ENCODE measurements at places on chromosomes 13 and 19.

DNA sequence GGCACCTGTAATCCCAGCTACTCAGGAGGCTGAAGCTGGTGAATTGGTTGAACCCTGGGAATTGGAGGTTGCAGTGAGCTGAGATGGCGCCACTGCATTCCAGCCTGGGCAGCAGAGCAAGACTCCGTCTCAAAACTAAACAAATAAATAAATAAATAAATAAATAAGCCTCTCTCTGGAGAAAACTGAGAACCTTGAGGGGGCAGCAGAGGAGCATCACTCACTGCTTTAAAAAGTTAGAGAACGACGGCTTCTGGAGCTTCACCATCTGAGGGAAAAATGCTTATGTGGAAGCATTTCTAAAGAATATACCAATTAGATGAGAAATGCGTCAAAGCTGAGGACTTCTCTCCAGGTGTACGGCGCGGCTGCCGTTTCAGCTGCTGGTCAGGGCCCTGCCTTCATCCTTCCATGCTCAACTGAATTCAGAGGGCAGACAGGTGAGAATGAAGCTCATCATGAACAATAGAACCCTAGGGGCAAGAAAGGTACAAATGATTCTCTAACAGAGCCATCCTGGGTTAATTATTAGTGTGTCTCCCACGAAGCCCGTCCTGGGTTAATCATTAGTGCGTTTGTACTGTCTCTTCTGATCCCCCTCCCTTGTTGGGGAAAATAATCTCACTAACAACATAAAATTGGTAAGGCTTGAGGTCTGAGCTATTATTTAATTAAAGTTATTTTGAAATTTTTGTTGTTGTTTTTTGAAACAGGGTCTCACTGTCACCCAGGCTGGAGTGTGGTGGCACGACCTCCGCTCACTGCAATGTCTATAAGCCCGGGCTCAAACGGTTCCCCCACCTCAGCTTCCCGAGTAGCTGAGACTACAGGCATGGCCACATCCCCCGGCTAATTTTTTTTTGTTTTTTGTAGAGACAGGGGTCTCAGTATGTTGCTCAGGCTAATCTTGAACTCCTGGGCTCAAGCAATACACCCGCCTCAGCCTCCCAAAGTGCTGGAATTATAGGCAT, 80.1 kb downstream of the IPO5 start:
- DNase-seq: peak; percentile 32

GRCh38 chr13:39462428-39462827, 140.6 kb downstream of the LHFPL6 start:
- no peak for DNase-seq

- no peak for DNase-seq
Observed at GRCh38 chr13:97356592-97356991, 77.4 kb upstream of the RAP2A start.

DNA sequence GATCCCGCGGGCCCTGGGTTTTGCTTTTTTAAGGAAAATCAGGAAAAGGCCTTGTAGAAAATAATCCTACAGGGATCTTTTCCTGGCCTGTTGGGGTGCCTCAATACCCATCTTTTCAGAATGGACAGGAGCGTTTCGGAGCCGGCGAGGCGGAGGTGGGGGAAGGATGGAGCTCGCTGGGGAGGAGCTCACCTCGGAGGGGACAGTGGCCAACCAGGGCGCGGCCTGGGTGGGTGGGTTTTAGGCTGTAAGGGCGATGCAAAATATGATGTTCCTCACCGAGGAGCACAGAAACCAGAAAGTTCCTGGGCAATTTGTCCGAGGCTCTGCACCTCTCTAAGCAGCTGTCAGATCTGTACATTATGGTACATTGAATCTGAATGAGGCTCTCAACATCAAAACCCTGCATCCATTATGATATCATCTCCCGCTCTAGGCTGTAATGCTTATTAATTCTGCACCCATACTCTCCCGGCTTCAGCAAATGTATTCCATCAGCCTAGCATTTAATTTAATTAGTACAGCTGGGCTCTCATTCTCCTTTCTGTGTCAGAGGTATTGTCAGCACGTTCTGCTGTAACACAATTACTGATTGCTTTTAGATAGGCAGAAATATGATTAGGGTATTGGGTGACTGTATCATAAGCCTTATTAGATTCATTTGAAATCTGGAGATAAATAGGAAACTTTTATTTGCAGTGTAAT, 90.3 kb upstream of the SOX1 start:
- no peak for DNase-seq

- DNase-seq: peak; percentile 1
Observed at GRCh38 chr13:33871207-33872004, 53.5 kb downstream of the RFC3 start.

- no peak for DNase-seq
Observed at GRCh38 chr19:7227735-7228134, 66.5 kb downstream of the INSR start.

Data from HuH-7 (cell line).